ENCODE measurements at places on chromosomes 6 and 20.

DNA sequence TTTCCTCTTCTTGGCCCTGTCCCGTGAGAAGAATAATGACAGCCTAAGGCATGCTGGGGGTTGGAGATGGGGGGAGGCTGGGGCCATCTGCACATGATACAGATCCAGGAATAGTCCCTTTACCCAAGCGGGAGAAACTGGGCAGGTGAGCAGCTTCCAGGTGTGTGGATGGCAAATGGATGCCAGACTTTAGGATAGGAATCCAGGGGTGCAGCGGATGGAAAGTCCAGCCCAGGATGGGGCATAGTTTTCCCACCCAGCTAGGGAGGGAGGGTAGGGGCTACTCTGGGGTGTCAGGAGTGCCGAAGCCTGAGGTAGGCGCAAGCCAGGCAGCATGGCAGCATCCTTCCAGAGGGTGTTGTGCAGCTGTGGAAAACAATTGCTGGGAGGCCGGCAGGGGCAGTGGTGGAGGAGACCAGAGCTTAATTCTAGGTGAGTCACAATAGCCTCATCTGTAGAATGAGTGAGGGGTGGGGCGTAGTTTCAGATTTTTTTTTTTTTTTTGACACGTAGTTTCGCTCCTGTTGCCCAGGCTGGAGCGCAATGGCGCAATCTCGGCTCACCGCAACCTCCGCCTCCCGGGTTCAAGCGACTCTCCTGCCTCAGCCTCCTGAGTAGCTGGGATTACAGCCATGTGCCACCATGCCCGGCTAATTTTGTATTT, 15.4 kb upstream of the FAM110A start:
- no peak for ATAC-seq

DNA sequence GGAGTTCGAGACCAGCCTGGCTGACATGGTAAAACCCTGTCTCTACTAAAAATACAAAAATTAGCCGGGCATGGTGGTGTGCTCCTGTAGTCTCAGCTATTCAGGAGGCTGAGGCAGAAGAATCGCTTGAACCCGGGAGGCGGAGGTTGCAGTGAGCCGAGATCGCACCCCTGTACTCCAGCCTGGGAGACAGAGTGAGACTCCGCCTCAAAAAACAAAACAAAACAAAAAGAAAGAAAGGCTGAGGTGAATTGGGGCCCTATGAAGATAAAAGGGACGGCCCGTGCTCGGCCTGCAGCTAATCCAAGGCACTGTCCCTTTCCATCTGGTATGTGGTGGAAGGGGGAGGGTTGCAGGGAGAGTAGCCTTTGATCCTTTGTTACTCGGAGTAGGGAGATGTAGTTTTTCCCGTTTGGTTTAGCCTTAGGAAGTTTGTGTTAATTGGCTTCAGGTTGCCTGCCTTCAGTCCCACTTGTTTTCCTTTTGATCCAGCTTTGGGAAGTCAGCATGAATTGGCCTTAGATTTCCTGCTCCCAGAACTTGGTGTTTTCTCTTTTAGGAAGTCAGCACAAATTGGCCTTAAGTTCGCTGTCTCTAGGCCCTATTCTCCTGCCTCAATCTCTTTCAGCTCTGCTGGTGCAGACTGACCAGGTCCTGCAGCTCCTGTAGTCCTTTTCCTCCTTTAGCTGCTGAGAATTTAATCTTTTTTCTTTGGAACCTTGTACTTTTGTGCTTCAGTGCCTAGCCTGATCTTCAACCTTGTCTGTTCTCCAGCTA, 36.1 kb upstream of the PAQR8 start:
- ATAC-seq, result no peak

DNA sequence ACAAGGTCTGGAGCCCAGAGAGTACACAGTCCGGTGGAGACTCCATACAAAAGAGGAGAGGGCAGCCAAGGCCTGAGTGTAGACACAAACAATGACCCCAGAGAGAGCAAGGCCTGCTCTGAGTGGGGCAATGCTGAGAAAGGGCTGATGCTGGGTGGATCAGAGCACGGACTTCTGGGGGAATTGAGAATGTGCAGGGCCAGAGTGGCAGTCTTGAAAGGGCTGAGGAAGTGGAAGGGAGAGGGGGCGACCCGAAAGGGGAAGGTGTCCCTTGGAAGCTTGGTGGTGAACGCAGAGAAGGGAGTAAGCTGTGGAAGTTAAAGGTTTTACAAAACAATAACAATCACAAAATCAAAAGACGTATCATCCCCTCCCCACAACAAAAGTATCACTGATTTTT, 12.0 kb upstream of the GRM4 start:
- ATAC-seq, result no peak

DNA sequence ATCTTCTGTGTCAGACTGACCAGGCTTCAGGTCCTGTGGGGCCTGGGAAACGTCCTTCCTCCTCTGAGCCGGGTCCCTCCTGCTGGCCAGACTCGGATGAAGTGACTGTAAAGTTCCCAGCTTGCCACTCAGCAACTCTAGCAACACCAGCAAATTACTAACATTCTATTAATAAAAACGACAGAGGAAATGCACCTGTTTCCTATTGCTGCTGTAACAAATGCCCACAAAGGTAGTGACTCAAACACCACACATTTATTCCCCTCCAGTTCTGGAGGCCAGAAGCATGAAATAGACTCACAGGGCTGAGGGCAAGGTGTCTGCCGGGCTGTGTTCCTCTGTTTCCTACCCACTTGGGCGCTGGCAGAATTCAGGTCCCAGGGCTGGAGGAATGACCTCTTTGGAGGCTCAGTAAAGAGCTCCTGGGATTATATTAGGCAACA, 48.8 kb downstream of the CTCFL start:
- peak; percentile 71 for ATAC-seq

- no peak for ATAC-seq
Observed at GRCh38 chr6:46628976-46629375, 23.6 kb downstream of the CYP39A1 start.

- no peak for ATAC-seq
Observed at GRCh38 chr20:14829906-14830305, 492.5 kb upstream of the FLRT3 start.

- ATAC-seq, result no peak
Observed at GRCh38 chr20:11992426-11992825, 74.7 kb downstream of the BTBD3 start.
